NCI-H1417 treated with DMSO at 0.1 percent for 48 hours (cell line): ENCODE measurements at places on chromosomes 3 and 15.

- DNase-seq, result no peak
Observed at GRCh38 chr3:77449459-77450350, 409.8 kb downstream of the ROBO2 start.

- no peak for DNase-seq
Observed at GRCh38 chr3:158097593-158098308, 8.5 kb downstream of the SHOX2 start.

GRCh38 chr3:157064402-157064801 lies 95.5 kb downstream of the CCNL1 start:
- DNase-seq, result no peak

- no peak for DNase-seq
Observed at GRCh38 chr3:4493941-4494894, 1.1 kb downstream of the ITPR1 start.

DNA sequence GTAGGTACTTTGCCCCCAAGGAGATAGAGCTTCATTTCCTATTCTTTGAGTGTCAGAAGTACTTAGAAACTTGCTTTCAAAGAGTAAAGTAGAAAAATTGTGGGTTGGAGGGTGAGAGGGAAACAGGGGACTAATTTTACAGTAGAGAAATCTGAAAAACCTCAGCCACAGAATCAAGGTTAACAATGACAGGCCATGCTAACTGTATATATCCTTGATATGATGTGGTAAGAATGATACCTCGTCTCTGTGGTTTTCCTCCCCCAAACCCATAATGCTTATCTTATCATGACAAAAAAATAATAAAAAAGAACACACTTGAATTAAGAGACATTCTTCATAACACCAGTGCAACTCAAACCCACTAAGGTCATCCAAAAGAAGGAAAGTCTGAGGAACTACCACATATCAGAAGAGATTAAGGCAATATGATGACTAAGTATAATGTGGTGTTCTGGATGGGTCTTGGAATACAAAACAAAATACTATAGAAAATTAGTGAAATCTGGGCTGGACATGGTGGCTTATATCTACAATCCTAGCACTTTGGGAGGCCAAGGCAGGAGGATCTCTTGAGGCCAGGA lies 360.4 kb downstream of the ULK4 start:
- DNase-seq, result no peak

DNA sequence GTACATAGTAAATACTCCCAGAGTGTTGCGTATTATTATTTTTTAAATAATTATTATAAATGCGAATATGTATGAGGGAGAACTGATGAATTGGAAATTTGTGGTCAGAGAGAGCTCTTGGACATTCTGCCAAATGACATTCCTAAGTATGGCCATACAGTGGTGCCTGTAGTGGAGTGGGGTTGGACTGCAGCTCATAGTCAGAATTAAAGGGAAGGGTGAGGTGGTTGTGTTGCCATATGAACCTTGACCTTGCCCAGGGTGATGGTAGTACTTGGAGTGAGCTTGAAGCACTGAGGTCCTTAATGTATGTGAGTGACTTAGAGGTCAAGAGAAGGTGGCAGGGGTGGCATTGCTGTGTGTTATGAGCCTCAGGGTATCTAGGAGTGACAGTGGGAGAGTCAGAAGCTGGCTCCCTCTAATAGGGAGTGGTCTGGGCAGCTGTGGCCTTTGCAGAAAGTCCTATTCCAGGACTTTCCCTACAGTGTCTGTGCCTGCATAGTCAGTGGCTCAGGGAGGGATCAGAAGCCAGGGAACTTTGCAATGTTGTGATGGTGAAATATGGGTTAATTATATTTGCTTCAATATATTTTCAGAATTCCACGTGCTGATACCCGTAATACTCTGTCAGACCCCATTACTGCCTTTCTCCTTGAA lies 26.2 kb downstream of the PDE8A start:
- no peak for DNase-seq

GRCh38 chr15:87547470-87548181 lies 708.9 kb downstream of the NTRK3 start:
- DNase-seq, result no peak
